ENCODE measurements at places on chromosomes 7 and 10.
A peak's percentile ranks its signal among the peaks of the same experiment; 100 is the strongest.

DNA sequence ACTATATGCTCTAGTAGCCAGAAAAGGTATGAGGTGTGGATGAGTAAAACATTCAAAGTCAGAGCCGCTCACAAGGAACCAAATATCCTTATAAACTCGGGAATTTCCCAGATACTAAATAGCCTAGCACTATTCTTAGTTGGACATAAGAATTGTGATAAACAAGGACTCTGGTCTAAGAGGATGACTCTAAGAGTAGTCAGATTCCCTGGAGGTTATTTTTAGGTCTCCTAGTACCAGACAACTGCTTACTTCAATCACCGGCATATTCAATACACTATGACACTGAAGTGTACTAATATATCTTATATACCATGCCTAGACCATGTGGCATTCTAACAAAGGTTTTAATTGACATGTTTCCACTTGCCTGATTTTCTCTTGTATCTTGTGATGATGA lies 56.5 kb downstream of the LMBR1 start:
- DNase-seq, result no peak

DNA sequence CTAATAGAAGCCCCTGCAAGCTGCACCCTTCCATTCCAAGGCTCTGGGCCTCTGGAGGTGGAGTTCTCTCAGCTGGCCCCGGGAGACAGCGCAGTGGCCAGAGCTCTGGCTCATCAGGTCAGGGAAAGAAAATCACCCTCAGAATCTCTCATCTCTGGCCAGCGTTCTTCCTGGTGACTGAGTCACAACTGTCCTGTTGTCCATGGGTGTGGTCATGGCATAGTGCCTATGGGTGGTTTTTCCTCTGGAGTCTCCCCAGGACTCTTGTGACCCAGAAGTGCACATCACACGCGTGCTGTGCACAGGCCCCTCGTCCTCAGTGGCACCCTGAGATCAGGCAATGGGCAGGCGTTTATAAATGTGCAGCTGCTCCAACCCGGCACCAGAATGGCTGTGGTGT lies 27.4 kb upstream of the FXYD4 start:
- no peak for DNase-seq

GRCh38 chr7:128809363-128809762 lies 17.6 kb downstream of the CCDC136 start:
- DNase-seq, result no peak

- DNase-seq, result peak; percentile 8
Measured at GRCh38 chr7:7157177-7157886, 25.0 kb upstream of the C1GALT1 start.

DNA sequence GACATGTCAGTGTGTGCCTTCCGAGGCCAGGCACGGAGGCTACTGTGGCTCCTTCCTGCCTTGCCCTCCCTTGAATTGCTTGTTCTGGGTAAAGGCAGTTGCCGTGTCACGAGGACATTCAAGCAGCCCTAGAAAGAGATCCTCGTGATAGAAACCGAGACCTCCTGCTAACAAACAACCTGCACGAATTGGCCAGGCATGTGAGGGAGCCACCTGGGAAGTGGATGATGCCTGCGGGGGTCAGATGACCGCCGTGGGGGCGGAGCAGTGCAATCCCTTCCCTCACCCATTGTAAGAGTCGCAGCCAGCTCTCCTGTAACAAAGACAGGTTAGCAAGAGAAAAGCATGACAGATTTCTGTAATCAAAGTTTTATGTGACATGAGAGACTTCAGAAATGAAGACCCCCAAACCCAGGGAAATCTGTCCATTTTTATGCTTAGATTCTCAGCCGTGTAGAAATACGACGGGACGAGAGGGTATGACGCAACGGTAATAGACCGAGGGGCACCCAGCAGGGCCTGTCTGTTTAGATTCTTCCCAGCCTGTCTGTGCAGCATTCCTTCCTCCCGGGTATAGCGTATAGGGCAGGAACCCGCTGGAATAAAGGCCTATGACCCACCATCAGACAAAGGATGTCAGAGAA lies 241.7 kb downstream of the GATA3 start:
- DNase-seq, result no peak

- DNase-seq, result no peak
Measured at GRCh38 chr7:137961200-137962177, 40.4 kb downstream of the CREB3L2 start.

- DNase-seq, result no peak
Measured at GRCh38 chr10:124654686-124655085, 89.5 kb downstream of the FAM53B start.

GRCh38 chr7:28392289-28392688 lies 20.0 kb upstream of the CREB5 start:
- no peak for DNase-seq

- no peak for DNase-seq
Measured at GRCh38 chr7:98555403-98555802, 61.7 kb upstream of the NPTX2 start.

GRCh38 chr7:157016352-157017041 lies 6.0 kb upstream of the MNX1 start:
- DNase-seq, result no peak
